ENCODE measurements at places on chromosomes 12 and 14.

GRCh38 chr12:110197003-110197402 is 72.8 kb downstream of the IFT81 start:
- no peak for DNase-seq

DNA sequence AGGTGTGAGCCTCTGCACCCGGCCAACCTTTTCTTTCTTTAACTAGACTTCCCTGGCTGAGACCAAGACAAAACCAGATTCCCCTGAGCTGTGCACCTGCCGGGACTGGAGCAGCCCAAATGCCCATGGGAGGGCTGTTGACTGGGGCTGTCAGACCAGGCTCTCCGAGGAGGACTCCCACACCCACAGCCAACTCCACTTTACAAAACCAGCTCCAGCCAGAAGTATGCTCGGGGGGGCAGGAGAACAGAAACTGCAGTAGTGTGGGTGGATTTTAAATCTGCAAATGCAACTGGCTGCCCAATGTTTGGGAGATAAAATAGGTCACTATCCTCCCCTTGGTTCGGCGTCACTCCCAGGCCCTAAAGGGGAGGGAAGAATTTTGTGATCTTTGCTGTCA is 78.5 kb downstream of the VCPKMT start:
- no peak for DNase-seq

- no peak for DNase-seq
These were observed 33.7 kb upstream of the GALNT9 start for GRCh38 chr12:132362996-132363660.

DNA sequence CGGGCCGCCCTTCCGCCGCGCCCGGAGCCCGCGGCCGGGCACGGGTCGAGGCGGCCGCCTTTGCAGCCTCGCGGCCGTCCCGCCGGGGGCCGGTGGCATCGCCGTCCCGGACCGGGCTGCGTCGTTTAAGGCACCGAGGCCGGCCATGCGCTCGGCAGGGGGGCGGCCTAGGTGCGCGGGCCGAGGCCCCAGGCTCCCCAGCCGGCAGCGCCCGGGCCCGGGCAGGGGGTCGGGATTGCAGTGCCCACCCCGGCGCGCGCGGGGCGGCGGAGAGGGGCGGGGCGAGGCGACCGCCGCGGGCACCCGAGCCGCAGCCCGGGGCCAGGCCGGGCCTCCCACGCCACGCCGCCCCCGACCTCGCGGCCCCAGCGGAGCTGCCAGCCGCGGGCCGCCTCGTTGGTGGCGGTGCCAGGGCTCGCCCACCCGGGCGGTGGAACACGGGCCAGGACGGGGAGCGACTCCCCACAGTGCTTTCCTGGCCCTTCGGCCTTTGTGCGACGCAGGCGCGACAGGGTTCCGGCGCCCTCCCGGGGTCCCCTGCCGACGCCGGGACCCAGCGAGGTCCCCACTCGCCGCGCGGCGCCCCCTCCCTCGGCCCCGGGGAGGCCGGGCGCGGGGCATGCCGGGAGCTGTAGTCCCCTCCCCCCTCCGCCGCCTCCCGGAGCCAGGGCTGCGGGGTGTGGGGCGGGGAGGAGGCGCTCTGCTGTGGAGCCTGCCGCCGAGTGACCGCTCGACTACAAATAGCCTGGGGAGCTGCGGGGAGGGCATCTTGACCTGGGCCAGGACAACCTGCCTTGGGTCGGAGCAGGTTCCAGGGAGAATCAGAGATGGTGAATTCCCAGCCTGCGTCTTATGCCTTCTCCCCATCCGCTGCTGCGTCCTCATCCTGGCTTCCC is 769 bp downstream of the FKBP4 start:
- DNase-seq = peak; percentile 87

- no peak for DNase-seq
These were observed 893.3 kb upstream of the MDGA2 start for GRCh38 chr14:48568688-48569087.

GRCh38 chr12:80044694-80045046 is 54.7 kb upstream of the OTOGL start:
- DNase-seq = no peak

DNA sequence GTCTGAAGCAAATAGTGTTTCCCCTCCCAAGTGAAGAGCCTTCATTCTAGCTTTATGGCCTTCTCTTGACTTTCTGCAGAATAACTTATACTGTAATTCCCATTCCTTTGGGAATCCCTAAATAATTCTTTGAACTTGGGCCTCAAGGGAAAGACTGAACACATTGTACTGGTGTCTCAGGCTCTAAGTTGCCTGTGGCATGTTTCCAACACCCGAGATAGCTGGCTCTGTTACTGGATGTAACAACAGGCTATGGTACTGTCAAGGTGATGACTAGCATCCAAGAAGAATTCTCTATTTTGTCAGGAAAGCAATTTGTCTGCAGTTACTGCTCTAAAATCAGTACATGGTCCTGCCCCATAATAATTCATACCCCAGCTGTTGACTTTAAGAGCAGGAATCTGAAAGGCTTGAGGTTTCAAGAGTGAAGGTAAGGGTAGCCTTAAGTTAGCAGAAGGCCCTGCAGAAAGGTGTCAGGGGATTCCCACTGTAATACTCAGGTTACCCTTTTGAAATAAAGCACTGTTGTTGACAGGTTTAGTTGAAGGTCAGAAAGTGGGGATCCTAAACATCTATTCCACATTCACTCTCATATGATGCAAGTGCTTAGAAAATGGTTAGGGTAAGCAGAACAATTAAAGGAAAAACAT is 5.2 kb downstream of the GPX2 start:
- no peak for DNase-seq

DNA sequence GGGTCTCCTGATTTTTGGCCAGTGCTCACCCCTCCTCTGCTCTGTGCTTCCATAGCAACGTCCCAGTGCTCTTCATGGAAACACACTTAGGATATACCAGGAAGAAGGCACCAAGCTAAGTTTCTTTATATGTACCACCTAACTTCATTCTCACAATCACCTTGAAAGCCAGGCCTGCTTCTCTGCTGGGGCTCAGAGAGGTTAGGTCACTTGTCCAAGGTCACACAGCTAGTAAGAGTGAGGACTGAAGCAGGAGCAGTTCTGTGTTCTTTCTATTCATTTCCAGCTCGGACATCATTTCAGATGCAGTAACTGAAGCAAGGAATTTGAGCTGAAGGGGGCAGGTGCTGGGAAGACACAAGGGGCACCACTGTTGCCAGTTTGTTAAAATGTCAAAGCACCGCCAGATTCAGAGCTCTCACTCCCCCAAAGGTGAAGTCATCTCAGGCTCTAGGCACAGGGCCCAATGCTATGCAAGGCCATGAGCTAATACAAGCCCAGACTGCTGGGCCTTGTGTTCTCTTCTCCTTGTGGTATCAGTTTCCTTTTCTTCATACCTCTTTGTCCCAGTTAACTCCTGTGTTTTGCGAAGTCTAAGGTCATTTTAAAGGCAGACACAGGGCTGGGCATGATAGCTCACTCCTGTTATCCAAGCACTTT is 19.7 kb upstream of the YY1 start:
- DNase-seq = no peak

All from putamen (tissue), 1 donor.